CD4-positive, alpha-beta T cell treated with Interferon alpha-2 for 1 hour (primary cell): ENCODE measurements at places on chromosomes 16 and 17.

- DNase-seq: no peak
Observed at GRCh38 chr16:23498863-23499262, 11.4 kb downstream of the GGA2 start.

DNA sequence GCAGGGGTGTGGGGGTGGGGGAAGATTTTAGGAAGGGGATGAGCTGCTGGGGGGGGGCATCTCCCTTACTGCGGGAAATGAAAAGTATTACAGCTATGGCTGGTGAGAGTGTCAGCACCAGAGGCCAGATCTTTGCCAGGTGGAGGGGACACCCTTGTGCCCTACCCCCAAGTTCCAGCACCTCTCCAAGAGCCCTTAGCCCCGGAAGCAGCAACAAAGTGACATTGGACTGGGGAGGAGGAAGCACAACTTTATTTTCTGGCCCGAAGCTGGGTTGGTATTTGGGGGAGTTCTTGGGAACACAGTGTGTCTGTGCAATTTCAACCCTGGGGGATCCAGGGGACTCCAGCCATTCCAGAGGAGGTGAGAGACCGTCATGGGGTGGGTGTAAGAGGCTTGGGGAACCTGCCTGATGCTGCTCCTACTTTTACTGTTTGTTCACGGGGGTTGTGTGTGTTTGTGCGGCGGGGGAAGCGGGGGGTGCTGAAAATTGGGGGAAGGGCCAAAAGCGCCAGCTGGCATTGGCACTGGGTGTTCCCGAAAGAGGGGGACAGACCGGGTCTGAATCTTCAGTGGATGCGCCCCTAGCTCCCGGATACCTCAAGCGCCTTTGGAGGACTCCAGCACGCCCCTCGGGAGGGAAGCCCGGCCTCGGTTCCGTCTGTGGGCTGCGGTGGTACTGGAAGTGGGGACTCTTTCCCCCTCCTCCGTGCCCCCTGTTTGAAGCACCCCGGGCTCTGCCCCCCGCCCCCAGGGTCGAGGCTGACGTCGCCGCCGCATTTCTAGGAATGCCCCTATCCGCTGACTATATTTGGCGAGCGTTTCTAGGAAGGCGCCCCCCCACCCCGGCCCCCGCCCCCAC lies 230.3 kb downstream of the MRTFB start:
- peak; percentile 55 for DNase-seq

- no peak for DNase-seq
Observed at GRCh38 chr17:28258347-28258887, 60.6 kb upstream of the TMEM97 start.

DNA sequence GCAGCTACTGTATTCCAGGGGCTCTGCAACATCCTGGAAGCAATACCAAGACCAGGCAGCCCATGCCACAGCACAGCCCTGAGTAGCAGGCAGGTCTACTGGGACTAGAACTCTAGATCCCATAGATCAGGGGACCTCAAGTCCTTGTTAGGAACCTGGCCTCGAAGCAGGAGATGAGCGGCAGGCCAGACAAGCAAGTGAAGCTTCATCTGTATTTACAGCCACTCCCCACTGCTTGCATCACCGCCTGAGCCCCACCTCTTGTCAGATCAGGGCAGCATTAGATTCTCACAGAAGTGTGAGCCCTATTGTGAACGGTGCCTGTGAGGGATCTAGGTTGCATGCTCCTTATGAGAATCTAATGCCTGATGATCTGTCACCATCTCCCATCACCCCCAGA lies 295.7 kb upstream of the TNRC6C start:
- DNase-seq: no peak

GRCh38 chr17:49890077-49890821 lies 42.4 kb upstream of the TAC4 start:
- DNase-seq: no peak

DNA sequence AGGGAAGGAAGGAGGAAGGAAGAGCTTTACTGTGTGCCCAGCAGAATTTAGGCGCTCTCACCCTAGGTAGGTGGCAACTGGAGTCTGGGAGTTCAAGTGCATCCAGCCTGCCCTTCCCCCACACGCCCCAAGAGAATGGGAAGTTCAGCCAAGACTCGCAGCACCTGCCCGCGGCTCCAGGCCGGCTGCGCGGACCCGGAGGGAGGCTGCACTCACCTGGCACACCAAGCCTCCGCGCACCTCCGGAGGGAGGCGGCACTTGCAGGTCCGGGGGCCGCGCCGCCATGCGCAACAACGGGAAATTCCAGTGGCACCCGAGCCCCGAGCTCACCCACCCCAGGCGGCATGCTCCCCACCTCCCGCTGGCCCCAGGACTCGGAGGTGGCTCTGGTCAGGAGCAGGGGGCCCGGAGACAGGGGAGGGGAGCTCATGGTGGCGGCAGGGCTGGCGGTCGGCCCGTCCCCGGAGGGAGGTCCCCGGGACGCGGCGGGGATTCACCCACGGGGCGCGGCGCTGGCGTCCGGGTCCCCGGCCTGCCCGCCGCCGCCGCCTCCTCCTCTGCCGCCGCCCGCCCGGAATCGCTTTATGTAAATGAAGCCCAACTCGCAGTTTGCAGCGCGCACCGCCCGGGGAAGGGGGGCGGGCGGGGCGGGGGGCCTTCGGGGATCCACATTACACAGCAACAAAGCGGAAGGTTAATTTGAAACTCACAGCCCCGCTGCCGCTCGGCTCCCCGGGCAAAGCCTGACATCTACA lies at the start of gene ZFHX3:
ZFHX3 (minus strand) TSS at position 593 of the 756 bp plus-strand sequence. CDS start 87,983 bp downstream, outside the sequence.
- peak; percentile 40 for DNase-seq

- no peak for DNase-seq
Observed at GRCh38 chr16:10992797-10993196, 48.4 kb downstream of the CLEC16A start.

DNA sequence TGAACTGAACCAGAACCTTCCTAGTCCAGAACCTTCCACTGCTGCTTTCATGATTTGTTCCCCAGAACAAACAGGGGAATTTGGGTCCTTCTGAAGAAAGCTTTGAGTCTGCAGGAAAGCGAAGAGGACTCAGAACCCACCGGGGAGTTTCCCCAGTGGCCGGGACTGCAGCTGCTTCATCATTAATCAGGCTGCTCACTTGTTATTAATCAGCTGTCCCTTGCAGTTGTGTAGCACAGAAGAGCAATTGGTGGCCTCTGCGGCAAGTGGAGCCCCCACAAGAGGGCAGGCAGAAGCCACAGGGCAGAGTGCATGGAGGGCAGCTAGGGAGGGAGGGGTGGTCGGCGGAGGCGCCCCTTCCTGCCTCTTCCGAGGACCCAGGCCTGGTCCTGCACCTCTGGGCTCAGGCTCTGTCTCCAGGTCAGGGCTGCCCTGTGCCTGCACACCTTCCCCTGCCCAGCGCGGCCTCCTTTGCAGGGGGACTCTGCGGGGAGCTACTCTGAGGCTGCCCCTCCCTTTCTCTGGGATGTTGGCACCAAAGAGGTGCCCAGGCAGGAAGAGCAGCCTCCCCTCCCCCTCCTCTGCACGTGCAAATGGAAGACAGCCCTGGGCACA lies 6.9 kb downstream of the CCL17 start:
- no peak for DNase-seq

GRCh38 chr17:66885417-66885816 lies 50.5 kb downstream of the CACNG5 start:
- no peak for DNase-seq

- DNase-seq: no peak
Observed at GRCh38 chr16:2388875-2389433, 40.3 kb upstream of the CCNF start.

DNA sequence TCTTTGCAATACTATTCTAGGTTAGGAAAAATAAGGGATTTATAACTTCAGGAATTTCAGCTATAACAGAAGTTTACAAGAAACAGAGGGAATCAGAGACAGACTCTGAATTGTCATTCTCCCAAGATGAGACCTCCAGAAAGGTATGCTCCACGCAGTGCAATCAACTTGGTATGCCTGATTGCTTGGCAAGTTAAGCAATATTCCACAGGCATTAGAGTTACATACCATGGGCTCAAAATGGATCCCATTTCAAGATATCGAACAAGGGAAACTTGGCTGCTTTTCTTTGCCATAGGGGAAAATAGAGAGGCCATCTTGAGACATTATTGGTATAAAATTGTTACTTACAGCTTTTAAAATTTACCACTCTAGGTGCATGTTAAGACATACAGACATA lies 615.6 kb upstream of the SOX9 start:
- no peak for DNase-seq

- DNase-seq: no peak
Observed at GRCh38 chr17:80307994-80308691, 47.5 kb downstream of the RNF213 start.

GRCh38 chr17:58111676-58112075 lies 28.5 kb downstream of the DYNLL2 start:
- DNase-seq: no peak

DNA sequence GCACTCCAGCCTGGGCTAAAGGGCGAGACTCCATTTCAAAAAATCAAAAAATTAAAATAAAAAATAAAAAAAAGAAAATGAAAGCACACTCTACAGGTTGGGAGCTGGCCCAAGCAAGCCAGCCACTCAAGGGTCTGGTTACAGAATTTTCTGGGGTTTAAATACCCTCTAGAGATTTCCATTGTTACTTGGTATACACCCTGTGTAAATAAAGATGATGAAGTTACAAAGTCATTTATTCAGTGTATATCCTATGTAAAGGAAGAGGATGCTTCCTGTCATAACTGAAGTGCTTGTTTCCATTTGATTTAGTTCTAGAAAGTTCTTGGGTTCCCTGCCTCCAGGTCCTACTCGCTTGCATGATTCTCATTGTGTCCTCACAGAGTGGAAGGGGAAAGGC lies 79.9 kb upstream of the C17orf78 start:
- no peak for DNase-seq

- DNase-seq: peak; percentile 17
Observed at GRCh38 chr17:10121971-10122707, 76.3 kb downstream of the GAS7 start.

DNA sequence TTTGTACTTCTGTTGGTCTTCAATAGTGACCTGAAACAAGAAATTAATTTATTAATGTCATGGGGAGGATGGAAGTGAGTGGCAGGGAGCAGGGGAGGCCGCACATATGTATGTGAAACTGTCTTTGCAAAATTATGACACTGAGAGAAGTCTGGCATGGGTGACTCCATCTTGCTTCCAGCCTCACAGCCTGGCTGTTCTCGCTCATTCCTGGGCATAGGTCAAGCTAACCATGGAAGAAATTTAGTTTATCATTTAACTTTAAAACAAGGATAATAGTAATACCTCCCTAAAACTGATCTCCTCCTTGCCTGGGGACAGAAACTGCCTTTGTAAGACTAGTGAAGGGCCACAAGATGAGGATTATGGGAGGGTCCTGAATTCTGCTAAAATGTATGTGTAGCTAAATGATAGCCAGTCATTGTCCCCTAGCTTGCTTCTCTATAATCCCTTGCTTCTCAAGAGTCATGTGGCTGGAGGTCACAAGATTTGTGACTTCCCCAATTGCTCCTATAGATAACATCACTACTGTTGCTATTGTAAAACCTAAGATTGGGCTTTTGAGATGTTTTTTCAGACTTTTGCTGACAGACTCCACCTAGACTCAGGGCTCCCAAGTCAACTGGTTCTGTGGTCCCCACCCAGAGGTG lies 126.0 kb downstream of the HS3ST3A1 start:
- no peak for DNase-seq
